ENCODE measurements at places on chromosomes 13 and 19.

GRCh38 chr13:37070956-37071355, 11.5 kb upstream of the SUPT20H start:
- DNase-seq = no peak

DNA sequence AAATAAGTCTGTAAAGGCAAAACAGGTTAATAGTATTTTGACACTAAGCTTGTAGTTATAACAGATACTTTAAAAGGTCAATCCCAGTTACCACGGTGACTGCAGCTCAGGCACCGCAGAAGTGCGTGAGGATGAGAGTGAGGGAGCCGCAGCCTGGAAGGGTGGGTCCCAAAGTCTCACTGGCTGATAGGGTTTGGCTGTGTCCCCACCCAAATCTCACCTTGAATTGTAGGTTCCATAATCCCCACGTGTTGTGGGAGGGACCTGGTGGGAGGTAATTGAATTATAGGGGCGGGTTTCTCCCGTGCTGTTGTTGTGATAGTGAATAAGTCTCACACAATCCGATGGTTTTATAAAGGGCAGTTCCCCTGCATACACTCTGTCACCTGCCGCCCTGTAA, 40.0 kb upstream of the GAS6 start:
- no peak for DNase-seq

GRCh38 chr13:46354156-46355087, 32.6 kb downstream of the RUBCNL start:
- DNase-seq = peak; percentile 83

DNA sequence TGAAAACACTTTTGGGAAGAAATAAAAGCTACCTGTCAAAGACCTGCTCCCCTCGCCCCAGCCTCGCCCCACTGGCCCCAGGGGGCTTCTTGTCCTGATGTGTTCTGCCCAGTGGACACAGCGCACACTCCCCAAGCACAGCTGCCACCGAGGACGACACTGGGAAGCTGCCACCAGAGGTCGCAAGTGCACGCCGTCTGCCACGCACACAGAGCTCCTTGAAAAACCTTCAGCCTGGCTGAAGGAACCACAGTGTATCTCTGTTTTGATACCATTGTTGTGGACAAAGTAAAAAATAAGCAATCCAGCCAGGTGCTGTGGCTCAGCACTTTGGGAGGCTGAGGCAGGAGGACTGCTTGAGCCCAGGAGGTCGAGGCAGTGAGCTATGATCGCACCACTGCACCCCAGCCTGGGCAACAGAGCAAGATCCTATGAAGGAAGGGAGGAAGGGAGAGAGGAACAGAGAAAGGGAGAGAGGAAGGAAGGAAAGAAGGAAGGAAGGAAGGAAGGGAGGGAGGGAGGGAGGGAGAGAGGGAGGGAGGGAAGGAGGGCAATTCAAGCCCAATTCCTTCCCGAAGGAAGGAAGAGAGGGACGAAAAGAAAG, 57.3 kb downstream of the CEBPG start:
- DNase-seq = peak; percentile 39

- DNase-seq = no peak
Measured at GRCh38 chr19:43782311-43782660, 1.5 kb upstream of the KCNN4 start.

DNA sequence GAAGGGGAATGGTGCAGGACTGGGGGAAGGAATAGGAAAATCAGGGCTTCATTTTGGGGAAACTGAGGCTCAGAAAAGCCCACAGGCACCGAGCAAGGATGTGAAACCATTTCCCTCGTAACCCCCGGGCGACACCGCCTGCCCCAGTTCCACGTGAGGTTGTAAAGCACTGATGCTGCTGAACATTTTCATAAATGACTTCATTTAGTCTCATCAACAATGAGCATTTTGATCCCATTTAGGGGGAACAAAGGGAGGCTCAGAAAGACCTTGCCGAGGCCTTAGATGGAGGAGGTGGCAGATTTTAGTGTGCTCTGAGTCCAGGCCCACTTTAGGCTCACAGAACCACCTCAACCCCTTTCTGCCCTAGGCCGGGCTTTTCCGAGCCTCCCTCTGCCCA, 20.5 kb upstream of the FBXO27 start:
- no peak for DNase-seq

GRCh38 chr19:54156490-54156889, 3.0 kb downstream of the LENG1 start:
- DNase-seq = no peak

DNA sequence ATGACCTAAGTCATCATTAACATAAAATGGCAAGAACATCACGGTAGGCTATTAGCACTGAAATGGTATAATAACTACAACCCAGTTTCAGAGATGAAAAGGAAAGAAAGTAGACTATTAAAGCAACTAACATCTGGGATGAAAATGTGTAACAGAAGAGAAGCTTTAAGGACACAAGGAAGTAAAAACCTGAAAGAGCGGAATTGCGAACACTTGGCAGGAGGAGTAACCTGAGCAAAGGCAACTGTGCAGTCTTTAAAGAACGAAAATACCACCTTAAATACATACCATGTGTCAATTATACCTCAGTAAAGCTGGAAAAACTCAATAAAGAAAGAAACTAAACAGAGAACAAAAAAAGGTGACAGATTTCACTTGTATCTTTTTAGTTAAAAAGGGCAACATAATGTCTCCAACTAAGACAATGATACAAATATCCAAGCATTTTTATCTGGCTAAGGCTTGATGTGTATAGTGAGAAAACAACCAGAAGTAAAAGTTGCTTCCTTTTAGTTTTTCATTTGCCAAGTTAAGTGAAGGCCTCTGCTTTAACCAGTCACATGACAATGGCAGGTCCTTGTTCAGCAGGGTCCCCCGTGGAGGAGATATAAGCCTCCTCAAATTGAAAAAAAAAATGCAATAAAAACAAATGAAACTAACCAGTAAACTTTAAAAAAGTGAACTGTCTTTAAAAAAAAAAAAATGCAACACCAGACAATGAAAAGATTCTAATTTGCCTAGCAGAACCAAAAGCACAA, 11.6 kb downstream of the USP12 start:
- DNase-seq = no peak

DNA sequence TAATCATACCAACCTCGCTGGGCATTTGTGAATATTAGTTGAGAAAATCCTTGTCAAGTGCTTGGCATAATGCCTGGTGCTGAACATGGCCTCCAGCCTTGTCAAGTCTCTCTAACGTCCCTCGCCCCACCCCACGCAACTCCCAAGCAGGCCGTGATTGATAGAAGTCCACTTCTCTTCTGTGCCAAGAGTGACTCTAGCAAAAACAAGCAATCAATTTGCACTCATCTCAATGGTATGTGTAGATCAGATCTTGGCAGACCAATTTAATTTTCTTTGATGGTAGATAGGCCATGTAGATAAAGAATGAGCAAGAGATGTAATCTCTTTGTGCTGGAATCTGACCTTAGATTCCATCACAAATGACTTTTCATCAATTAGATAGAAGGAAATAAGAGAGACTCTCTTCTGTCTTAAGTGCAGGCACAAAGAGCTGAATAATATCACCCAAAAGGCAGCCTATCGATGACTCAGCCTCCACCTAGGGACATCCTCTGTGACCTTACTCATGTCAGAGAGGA, 31.0 kb upstream of the KATNAL1 start:
- DNase-seq = peak; percentile 30

DNA sequence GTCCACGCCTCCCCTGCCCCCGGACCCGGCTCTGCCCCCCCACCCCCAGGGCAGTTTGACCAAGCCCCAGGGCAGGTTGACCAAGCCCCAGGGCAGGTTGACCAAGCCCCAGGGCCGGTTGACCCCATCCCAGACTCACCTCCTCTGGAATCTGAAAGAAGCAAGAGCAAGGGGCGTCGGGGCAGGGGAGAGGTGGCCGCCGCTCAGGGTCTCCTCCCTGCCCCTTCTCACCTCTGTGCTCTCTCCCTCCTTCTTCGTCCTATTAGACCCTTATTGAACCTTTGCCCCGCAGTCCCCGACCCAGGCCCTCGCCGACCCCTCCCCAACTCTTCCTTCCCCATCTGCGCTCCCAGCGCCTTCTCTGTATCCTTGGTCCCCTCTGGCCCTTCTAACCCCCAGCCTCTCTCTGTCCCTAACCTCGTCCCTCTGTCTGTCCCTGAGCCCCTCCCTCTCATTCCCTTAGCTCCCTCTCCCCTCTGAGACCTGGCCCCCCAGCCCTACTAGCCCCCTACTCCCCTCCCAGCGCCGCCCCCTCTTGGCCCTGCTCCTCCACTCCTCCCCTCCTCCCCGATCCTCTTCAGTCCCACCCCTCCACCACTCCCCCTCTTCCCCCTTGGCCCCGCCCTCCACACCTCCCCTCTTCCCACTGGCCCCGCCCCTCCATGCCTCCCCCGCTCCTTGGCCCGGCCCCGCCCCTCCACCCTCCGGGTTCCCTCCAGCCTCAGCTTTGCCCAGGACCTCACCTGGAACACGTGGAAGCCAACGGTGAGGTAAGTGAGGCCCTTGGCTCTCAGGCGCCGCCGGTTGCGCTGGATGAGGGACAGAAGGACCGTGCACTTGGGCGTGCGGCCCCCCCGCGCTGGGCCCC, 7.6 kb downstream of the CAPN12 start:
- DNase-seq = peak; percentile 52

GRCh38 chr13:106393776-106394175, 141.7 kb downstream of the EFNB2 start:
- peak; percentile 99 for DNase-seq

DNA sequence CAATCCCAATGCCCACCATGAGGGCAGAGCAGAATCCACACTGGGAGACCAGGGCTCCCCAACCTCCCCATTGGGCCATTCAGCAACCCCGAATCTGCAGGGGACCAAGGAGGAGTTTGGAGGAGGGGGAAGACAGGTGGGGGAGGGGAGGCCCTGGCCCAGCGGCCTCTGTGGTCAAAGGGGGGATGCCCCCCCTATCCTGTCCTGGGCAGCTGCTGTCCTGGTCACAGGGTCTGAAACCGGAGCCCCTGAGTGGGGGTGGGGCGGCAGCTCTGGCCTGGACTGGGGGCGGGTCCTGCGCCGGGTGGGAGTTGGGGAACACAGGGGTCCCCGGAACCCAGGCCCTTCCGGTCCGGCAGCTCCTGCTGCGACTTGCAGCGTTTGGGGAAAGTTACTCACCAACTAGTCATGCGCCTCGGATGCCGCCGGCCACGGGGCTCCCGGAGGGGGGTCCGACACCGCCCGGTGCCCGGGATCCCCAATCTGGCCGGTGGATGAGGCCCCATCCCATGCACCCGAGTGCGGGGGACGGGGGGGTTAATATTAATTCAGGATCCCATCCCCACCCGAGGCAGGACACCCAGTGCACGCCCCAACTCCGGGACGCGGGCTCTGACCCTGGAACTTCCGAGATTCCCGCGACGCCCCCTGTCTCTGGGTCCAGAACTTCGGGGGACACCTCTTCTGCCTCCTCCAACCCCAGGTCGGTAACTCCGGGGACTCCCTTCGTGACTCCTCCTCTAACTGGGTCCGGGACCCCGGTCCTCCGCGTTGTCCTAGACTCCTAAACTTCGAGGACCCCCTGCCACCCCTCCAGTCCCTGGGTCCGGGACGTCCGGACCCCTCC, 872 bp downstream of the HOMER3 start:
- DNase-seq = peak; percentile 61

GRCh38 chr19:5870986-5871394, 650 bp upstream of the FUT5 start:
- DNase-seq = no peak

DNA sequence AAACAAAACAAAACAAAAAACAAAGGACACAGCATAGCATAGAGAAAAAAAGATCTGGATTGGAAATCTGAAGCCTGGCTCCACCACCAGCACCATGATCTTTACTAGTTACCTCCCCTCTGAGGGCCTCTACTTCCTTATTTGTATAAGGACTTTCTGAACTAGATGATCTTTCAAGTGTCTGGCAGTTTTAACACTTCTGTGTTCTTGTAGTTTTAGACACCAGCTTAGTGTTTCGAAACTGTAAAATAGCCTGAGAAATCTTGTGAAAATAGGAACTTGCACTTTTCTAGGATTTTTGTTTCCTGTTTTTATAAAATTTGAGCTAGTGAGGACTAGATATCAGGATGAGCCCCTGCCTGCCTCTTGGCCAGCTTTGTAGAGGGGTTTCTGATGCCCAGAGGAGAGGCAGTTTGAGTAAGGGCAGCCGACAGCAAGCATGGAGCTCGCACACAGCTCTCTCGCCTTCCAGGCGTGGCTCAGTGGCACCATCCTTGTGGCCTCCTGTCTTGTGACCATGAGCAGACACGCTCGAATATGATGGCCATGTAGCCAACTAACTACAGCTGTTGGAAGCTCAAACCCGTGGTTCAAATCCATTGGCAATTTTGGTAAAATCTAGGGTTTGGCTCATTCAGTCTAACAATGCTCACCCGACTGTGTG, 319.0 kb downstream of the KCNRG start:
- no peak for DNase-seq

- peak; percentile 71 for DNase-seq
Measured at GRCh38 chr19:48110350-48110966, at the start of gene PLA2G4C. TSS of gene PLA2G4C (minus strand) at chr19:48110817. CDS start at chr19:48106529, 4,288 bp downstream.
